Omental fat pad (tissue), 4 donors: ENCODE measurements at places on chromosomes 2 and 18.

GRCh38 chr2:25165992-25166875, 2.1 kb downstream of the POMC start:
- no peak for DNase-seq

DNA sequence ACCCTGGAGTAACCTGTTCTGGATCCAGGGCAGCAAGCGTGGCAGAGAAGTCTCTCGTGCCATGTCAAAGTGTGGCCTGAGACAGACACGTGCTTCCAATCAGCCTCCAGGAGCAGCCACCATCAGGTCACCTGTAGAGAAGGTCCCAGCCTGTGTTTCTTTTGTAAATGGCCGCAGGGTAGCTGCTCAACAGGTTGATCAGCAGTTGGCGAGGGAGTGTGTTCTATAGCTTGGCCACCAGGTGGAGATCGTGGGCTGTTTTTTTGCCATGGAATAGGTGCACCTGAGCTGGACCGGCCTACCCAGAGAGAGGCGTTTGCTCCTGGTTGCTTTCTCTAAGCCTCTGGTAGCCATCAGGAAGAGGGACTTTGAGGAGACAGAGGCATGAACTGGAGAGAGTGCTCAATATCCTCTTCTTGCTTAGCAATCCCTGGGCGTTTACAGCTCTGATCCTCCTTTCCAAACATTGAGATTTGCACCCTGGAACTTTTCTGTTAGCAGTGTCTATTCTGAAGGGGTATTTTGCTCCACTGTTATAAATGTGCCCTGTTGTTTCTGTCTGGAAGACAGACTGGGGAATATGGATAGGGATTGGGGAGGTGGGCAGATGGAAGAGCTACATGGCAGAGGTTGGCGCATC, 34.2 kb upstream of the EN1 start:
- no peak for DNase-seq

DNA sequence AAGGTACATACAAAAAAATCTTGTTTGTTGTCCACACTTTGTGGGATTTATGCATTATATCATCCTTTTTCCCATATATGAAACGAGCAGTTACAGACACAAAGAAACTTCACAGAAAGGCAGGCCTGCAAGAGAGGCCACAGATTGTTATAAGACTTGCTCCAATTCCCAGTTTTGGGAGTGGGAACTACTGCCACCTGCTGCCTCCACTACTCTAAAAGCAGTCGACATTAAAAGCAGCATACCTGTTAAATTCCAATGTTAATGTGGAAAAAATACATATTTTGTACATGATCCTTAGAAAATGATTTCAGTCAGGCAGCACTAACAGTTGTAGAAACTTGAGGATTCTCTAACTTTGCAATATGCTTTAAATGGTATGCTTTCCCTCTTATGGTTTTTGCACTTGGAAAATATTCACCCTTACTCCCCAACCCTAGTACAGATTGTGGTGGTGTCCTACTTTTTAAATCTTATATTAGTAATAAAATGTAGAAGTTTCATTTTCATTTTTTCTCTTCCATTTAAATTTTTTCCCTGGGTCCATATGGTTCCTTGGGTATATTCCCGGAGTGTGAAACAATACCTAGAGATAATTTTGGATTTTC, 37.9 kb downstream of the SLC38A11 start:
- DNase-seq = no peak

- DNase-seq = no peak
Observed at GRCh38 chr2:36568516-36569246, 29.3 kb downstream of the FEZ2 start.

GRCh38 chr2:12549641-12550040, 167.1 kb upstream of the TRIB2 start:
- DNase-seq = no peak

- no peak for DNase-seq
Observed at GRCh38 chr2:12363569-12363968, 353.2 kb upstream of the TRIB2 start.

DNA sequence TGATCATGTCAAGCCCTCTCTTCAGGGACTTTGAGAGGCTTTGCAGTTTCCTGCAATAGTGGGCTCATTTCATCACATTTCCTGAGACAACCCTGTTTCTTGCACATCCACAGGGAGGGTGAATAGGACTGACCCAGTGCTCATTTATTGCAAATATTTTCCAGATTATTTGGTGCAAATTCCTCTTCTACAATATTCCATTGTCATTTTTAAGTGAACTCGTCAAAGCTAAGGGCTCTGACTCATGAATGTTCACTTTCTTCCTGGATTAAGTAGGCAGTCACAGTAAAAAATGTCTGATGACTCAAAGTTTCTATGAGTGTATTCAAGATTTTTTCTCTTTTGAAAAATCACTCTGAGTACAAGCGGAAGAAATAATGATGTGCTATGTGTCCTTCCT, 225.5 kb upstream of the GALNT5 start:
- no peak for DNase-seq

- DNase-seq = no peak
Observed at GRCh38 chr2:174259981-174260380, 11.6 kb upstream of the OLA1 start.

DNA sequence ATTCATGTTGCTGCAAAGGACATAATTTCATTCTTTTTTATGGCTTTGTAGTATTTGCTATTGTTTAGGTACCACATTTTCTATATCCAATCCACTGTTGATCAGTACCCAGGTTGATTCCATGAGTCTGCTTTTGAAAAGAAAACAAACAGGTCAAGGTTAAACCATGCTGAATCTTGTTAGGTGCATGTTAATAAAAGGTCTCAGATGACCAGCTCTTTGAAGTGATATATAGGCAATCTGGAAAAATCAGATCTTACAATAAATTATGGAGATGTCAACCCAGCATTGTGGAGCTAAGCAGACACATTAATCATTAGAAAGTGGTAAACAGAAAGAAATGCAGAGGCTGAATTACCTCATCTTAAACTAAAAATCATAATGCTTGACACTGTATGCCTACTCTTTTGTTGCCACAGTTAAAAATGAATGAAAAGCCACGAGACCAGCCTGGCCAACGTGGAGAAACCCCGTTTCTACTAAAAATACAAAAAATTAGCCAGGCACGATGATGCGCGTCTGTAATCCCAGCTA, 246.0 kb downstream of the CTNNA2 start:
- DNase-seq = no peak

DNA sequence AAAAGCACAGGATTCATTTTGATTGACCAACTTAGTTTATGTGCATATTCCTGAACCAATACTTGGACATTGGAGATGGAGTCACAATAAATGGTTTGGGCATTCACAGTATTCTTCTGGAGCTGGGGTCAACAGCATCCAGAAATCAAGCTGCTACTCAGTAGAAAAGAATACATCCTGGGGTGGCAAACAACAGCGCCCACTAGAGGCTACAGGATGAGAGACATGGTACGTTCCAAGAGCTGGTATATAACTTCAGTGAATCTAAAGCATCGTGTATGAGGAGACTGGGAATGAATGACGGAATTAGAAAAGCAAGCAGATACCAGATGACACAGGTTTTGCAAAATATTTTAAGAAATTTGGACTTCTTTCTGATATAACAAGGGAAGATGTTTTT, 142.9 kb upstream of the FIGN start:
- DNase-seq = no peak

DNA sequence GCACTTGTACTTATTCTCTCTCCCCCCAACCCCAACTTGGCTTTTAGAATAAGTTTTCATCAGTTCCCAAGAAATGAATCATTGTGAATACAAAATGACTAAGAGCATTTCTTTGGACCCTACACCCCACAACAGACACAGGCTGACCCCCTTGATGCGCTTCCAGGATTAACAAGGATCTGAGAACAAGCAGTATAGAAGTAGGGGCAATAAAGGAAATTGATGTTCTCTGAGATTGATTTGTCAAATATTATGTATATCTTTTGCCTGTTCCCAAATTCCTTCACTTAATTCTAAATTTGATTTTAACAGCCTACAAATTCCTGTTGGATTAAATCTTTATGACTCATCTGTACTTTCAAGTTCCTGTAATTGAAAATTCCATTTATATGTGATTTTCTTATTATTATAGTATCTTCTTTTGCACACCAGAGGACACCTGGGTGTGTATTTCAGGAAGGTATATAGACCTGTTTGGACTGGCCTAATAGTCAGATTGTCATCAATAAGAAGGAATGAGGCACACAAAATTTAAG, 10.2 kb upstream of the PTPN4 start:
- DNase-seq = no peak

DNA sequence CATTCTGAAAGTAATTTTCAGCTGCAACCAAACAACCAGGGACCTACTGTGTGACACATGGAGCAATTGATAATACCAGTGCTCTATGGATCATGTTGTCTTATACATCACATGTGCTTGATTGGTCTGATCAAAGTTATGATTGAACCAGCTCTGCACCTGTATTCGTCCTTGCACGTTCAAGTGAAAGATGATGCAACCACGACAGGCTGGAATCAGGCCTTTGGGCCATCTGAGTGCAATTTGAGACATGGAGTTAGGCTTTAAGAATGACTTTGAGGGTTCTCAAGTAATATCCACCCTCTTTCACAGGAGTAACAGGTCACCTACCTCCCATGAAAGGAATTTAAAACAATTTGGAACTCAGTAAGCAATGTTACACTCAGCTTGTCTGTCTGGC, 165.2 kb downstream of the SLC8A1 start:
- DNase-seq = no peak

DNA sequence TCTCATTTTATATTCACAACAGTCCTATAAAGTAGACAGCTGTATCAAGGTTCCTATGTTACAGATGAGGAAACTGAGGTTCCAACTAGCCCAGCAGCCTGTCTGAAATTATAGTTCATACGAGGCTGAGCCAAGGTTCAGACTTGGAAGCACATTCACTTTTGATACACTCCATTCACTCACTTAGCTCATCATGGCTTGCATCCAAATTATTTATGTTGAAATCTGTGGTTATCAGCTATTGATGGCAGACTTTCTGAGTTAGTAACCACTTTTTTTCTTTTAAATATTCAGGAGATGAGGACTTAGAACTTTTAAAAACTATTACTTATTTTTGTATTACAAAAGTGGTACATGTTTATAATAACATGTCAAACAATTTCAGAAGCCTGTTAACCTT, 188.2 kb downstream of the MTX2 start:
- no peak for DNase-seq
